ENCODE measurements at places on chromosomes 3 and 15.

- DNase-seq: no peak
Measured at GRCh38 chr3:125148836-125149235, 63.7 kb downstream of the SLC12A8 start.

DNA sequence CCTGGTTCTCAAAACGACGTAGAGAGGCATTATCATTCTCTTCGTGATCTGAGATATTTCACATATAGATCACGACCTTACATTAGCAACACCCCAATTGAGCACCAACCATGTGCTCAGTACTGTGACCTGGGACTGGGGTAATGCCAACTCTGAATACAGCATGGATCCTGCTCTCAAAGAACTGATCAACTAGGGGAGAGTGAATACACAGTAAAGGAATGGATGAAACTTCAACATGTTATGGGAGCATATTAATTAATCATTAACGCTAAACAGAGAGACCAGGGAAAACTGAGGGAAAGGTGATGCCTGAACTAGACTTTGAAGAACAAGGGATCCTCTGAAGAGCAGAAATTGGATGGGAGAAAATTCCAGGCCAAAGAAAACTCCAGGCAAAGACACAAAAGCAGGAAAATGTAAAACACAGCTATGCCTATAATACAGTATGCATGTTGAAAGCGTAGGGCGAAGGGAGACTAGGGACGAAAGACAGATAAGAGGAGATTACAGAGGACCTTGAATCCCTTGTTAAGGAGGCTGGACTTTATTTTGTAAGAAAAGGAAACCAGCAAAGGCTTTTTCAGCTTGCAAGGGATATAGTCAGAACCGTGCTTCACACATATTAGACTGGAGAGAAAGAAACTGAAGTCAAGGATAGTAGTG lies 105.7 kb downstream of the ANO10 start:
- no peak for DNase-seq

- DNase-seq: no peak
Measured at GRCh38 chr15:89660556-89660955, 5.3 kb upstream of the KIF7 start.

DNA sequence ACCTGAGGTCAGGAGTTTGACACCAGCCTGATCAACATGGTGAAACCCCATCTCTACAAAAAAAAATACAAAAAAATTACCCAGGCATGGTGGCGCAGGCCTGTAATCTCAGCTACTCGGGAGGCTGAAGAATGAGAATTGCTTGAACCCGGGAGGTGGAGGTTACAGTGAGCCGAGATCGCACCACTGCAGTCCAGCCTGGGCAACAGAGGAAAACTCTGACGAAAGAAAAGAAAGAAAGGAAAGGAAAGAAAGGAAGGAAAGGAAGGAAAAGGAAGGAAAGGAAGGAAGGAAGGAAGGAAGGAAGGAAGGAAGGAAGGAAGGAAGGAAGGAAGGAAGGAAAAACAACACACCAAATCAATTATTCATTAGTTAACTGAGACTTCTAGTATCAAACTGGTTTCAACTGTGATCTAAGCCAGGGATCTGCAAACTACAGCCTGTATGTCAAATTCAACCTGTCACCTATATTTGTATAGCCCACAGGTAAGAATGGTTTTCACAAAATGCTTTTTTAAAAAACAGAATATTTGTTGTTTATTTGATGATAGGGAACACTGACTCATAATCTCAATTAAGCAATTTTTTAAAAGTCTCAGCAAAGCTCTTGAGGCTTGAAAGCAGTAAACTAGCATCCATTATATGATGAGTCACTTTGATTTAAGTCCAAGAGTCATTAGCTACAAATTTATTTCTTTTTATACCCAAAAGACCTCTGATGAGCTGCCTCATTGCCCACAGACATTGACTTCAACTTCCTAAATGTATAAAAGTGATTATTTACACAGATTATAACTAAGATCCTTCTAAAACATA lies 127.6 kb downstream of the TBL1XR1 start:
- DNase-seq: no peak

DNA sequence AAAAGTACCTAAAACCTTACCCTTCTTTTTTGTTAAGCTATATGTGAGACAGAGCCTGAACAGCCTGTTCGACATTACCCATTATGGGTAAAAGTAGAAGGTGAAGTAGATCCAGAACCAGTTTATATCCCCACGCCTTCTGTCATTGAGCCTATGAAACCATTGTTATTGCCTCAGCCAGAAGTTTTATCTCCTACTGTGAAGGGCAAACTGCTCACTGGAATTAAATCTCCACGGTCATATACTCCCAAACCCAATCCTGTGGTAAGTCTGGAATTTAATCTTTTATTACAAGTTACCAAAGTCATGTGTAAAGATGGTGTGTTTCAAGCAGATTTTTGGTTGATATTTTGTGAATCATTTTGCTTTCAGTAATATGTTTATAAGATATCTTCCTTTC lies 47.1 kb upstream of the MAPKBP1 start:
- DNase-seq: no peak

GRCh38 chr3:89375451-89375850 lies 268.0 kb downstream of the EPHA3 start:
- no peak for DNase-seq

DNA sequence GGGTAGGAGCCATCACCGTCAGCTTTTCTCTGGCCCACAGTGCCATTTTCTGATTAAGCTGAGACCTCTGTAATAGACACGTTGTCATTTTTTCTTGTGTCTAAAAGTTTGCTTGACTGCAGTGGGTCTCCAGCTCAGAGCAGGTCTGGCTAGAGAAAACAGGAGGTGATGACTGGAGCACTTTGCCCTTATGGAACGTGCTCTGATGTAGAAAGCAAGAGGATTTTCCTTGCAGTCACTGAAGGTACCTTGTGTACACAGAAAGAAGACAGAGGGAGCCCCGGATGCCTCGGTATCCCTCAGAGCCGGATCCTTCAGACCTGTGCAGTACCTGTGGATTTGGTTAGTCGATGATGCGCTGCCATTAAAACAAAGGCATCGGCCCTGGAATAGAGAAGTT lies 76.2 kb downstream of the IGF1R start:
- DNase-seq: no peak

GRCh38 chr15:57651445-57651844 lies 55.1 kb upstream of the POLR2M start:
- no peak for DNase-seq

Data from stimulated activated CD4-positive, alpha-beta T cell treated with anti-CD3 and anti-CD28 coated beads, TNF-alpha, amount 100 ng/mL, for 48 hours (primary cell).